Adrenal gland (tissue), 19 donors: ENCODE measurements at places on chromosomes 3 and 15.

- DNase-seq = no peak
Observed at GRCh38 chr3:50201573-50202315, 3.3 kb upstream of the SLC38A3 start.

DNA sequence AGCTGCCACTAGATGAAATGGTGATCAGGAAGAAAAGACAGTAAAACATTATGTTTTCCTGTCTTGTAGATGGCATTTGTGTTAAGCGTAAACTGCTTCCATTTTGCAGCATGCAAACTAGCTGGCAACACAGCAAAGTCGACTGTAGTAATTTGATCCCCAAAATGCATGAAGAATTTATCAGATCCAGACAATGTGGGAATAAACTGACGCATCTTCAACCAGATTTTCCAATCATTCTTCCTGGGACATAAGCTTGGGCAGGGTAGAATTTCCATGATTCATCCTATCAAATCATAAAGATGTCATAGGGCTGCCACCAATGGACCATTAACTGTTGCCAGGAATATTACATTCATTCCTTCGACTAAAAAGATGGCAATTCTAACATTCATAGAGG, 260.3 kb downstream of the ERC2 start:
- DNase-seq = no peak

DNA sequence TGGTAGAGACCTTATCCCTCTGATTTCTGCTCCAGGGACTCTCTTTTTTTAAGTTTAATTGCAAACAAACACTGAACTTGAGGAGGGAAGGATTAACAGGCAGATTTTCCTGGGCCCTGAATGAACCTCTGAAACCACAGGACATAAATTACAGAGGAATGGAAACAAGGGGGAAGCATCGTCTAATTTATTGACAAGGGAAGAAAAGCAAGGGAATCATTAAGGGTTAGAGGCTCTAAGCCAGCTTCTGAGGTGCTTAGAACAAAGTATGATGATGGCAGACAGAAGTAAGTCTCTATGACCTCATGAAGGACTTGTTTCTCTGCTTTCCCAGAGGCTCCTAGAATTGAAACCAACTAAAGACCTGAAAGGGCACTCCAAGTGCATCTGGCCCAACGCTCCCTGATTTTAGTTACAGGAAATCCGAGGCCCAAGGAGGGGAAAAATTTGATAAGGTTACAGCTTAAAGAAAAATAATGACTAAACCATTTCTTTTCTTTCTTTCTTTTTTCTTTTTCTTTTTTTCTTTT, 244.7 kb upstream of the NR2E3 start:
- no peak for DNase-seq

GRCh38 chr3:96831175-96831574, 16.8 kb downstream of the EPHA6 start:
- no peak for DNase-seq

DNA sequence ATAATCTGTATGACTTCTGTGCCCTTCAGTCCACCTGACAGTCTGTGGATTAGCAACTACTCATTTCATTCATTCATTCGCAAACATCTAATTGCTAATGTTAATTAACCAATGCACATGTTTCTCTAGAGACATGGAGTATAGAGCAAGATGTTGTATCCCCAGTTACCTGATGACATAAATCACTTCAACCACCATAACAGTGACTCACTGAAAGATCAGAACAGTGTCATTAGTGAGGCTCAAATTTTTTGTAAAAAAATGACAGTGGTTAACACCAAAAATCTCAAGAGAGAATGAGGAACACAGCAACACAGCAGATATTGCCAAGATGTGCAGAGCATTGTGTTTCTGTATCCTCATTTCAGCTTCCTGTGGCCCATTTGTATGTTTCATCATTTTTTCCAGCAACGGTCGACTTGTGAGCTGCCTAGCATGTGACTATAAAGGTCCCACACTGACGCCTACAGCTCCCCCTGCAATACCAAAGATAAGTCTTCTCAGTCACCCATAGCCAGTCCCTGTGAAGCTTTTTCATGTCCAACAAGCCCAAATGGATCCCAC, 3.7 kb upstream of the PLD1 start:
- DNase-seq = peak; percentile 42

GRCh38 chr15:39014682-39015081, 450.1 kb upstream of the RASGRP1 start:
- DNase-seq = no peak

GRCh38 chr15:84911879-84912660, 27.6 kb downstream of the SLC28A1 start:
- peak; percentile 95 for DNase-seq

- no peak for DNase-seq
Observed at GRCh38 chr15:32867313-32867626, 149.5 kb downstream of the GREM1 start.
